ENCODE measurements at places on chromosomes 6 and 20. TPM values are rescaled to one million over a fixed set of nuclear protein-coding genes. Genes with fewer than 3 reads are reported as not detected.

DNA sequence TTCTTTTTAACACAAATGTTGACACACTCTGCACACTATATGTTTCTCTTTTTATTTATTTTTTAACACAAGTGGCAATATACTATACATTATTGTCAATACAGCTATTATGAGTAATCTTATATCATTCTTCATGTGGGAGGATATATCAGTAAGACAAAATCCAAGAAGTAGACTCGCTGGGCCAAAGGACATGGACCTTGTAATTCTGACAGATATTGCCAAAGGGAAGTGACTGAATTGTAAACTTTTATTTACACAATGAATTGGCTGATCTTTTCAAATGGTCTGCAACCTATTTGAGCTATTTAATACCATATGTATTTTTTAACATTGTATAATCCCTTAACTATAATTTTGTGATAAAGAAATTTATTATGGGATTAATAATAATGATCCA, 56.0 kb downstream of the CCDC170 start:
- DNase-seq = no peak

DNA sequence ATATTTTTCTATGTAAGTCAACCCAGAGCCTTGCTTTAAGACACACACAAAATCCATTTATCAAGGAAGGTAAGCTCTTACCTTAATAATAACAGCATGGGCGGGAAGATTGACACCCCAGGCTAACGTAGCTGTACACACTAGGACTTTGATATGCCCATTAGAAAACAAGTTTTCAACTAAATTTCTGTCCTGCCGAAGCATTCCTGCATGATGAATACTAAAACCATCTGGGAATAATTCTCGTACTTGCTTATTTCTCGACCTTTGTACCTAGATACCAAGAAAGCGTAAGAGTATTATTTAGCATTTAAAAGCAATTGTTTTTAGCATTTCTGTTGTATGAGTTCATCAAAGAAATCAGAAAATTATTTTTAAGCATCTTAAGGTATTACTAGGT, 197.5 kb upstream of the SIM1 start:
- DNase-seq = no peak

DNA sequence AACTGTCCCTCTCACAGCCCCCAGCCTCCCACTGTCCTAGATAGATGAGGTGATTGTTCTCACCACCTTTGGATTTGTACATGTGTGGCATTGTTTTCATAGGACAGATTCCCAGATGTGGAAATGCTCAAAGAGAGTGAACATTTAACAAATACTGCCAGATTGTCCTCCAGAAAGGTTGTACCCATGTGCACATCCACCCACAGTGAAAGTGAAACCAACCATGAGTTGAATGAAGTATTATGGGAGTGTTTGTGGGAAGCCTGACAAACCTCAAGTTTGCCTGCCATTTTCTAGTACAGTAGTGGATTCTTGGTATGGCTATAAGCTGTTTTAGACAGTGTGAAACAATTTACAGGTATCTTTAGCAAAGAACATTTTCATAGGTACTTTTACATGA, 42.7 kb downstream of the ANKRD6 start:
- DNase-seq = no peak

GRCh38 chr6:134464690-134465411, 146.9 kb upstream of the SGK1 start:
- DNase-seq = no peak

GRCh38 chr6:160356074-160356744, 8.0 kb downstream of the SLC22A3 start:
- no peak for DNase-seq

- DNase-seq = no peak
Measured at GRCh38 chr20:4919047-4919704, 82.1 kb downstream of the SLC23A2 start.

DNA sequence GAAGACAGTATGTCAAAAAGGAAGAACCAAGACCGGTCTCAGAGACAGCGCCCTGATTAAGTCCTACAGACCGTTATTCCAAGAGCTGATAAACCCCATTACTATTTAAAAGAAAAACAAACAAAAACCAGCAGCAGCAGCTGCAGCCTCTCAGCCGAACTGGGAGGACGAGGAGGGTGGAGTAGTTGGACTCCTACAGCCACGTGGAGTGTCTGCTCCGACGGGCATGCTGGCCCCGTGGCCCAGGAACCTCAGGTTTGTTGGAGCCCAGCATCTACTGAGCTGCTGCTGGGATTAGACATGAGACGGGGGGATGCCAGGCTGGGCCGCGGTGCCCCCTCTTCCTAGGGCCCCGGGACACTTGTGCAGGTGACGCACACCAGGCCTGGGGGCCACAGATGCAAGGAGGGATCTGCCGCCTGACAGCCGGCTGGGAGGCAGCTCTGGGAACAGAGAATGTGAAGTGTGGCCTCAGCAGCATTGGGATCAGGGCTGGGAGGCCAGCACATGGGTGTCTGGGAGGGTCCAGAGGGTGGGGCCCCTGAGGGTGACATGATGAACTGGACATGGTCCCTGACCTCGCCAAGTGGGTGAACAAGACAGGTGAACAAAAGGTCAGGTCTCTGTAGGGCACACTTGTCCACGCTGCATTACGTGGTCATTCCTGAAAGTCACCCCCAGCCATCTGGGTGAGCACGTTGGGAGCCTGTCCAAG, 2.9 kb upstream of the ZBTB46 start:
- no peak for DNase-seq

GRCh38 chr6:4550227-4550597, 226.0 kb upstream of the CDYL start:
- no peak for DNase-seq

DNA sequence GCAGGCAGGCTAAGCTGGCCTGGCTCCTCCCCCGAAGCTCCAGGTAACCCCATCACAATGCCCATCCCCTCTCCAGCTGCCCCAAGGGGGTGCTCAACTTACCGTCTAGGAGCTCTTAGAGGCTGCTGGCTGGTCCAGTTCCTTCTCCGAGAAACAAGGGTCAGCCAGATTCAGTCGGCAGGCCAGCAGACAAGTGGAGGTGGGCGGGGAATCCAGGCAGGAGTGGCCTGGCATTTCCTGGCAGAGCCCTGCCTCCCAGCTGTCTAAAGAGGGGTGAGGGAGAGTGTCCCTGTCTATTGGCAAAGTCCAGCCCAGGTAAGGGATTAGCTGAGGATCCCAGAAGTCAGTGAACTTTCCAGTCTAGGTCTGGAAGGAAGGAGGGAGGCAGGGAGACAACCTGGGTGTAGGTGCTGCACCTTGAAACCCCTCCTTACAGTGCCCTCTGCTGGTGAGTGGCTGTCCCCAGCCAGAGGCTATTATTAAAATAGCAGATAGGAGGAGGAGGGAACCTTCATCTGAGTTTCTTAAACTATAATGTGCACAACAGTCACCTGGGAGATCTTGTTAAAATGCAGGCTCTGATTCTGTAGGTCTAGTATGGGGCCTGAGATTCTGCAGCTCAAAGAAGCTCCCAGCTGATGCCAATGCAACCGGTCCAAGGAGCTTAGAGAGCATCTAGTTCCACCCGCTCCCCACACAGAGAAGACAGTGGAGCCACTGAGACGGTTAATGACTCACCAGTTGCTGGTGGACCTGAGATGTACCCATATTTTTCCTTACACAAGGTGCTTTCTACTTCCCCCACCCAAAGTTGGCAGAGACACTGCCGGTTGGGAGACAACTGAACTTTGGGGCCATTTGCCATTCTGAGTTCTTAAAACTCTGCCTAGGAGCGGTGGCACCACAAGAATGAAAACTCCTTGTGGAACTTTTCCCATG, at the start of gene UNC5CL:
UNC5CL (minus strand) TSS at position 162 of the 939 bp plus-strand sequence. CDS start 4,147 bp downstream, outside the sequence.
- no peak for DNase-seq

GRCh38 chr6:169829786-169830185, 78.4 kb downstream of the ERMARD start:
- DNase-seq = no peak

GRCh38 chr20:59579404-59580145, 24.8 kb upstream of the PHACTR3 start:
- DNase-seq = no peak

- no peak for DNase-seq
Measured at GRCh38 chr20:20037960-20038359, 14.3 kb downstream of the CRNKL1 start.

DNA sequence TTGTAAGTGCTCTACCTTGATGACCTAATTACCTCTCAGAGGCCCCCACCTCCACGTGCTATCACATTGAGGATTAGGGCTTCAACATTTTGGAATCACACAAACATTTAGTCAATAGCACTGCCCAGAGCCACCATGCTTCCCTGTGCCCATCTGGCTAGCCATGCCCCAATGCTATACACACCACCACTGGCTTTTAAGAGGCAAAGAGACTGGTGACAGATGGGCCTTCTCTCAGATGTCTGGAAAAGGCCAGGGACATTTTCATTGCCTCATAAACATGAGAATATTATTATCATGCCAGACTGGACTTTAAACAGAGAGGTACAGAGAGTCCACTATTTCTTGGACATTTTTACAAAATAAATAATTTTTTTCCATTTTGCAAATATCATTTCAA, 29.8 kb downstream of the TRMT6 start:
- DNase-seq = no peak

- no peak for DNase-seq
Measured at GRCh38 chr6:15907914-15908518, 220.9 kb upstream of the MYLIP start.

GRCh38 chr20:37243076-37243936, 18.3 kb downstream of the GHRH start:
- DNase-seq = no peak

DNA sequence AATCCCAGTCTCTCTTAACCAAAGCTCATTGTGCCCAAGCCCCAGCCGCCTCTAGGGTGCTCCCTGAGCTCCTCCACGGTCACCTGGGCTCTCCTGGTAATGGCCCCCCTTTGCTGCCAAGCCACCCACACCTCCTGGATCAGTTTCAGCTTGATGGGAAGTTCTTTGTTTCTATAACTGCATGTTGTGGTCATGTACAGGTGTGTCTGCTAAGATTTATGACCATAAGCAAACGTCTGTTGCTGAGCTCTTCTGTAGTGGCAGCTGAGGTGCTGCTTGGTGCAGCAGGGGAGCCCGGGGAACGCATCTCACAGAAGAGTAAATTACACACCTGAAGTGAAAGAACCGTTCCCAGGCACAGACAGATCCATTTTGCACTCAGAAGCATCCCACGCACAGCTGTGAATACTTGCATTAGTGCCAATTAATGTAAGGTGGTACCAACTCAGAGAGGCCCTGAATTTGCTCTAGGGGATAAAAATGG, 194.6 kb upstream of the ARID1B start:
- DNase-seq = no peak

GRCh38 chr6:127182501-127182900, 64.0 kb downstream of the RSPO3 start:
- no peak for DNase-seq

- DNase-seq = no peak
Measured at GRCh38 chr20:32894026-32894483, 35.3 kb downstream of the EFCAB8 start.

Gene EEF1A2
- 994 TPM for total RNA-seq

Gene RIMS1
- 0.14 TPM for total RNA-seq

Gene PXMP4
- total RNA-seq = 9.7 TPM

Gene HDGFL1
- not detected for total RNA-seq

Gene RGS17
- 0.38 TPM for total RNA-seq

Gene FAM83D
- 0.42 TPM for total RNA-seq

Gene PSORS1C2
- not detected for total RNA-seq

Gene IRF4
- total RNA-seq = 4.4 TPM
